ENCODE measurements at places on chromosomes 13 and 19.
A peak's percentile ranks its signal among the peaks of the same experiment; 100 is the strongest.

DNA sequence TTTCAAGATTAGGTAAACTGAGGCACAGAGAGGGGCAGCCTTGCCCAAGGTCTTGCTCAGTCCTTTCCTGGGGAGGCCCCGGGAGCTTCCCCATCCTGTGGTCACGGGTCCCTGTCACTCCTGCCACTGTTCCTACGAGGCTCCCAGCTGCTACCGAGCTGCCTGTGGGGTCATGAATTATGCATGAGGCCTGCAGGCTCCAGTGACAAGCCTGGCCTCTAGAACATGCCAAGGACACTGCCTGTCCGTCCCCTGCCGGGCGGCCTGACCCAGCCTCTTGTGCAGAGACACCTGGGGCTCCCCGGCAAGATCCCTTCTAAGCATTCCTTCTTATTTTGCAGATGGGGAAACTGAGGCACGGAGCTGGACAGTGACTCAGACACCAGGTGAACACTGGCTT lies 2.7 kb downstream of the FCHO1 start:
- DNase-seq = no peak

GRCh38 chr19:3818466-3818865 lies 32.3 kb upstream of the MATK start:
- no peak for DNase-seq

DNA sequence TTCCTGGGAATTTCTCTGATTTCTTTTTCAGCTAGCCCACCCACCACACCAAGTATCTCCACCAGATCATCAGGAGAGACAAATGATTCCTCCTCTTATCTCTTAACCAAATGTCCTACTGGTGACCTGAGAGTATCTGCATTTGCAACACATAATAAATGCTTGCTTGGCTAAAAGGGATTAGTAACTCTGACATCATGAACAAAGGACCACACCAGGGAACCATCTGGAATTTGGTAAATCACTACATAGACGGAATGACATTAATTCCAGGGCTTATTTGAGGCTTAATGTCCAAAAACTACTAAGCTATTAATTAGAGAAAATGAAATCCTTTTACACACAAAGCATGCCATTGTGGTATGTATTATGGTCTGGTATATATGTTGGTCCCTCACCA lies 139.0 kb downstream of the RAP2A start:
- no peak for DNase-seq

GRCh38 chr19:39403331-39404312 lies 3.0 kb upstream of the ZFP36 start:
- peak; percentile 72 for DNase-seq

GRCh38 chr19:14081797-14082674 lies 3.5 kb downstream of the C19orf67 start:
- no peak for DNase-seq

- DNase-seq = no peak
Observed at GRCh38 chr13:37627428-37627827, 28.9 kb upstream of the POSTN start.

DNA sequence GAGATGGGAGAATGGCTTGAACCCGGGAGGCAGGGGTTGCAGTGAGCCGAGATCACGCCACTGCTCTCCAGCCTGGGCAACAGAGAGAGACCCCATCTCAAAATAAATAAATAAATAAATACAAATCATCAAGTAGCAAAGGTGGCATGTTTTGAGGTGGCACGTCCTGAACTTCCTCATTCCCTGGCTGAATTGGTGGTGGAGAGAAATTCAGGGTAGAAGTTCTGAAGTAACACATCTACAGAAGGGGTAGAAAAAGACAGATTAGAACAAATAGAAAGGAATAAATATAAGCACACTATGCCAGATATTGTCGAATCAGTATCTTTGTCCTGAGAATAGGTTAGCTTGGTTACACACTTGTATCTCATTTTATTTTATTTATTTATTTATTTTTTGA lies 6.3 kb downstream of the IFI30 start:
- peak; percentile 36 for DNase-seq

DNA sequence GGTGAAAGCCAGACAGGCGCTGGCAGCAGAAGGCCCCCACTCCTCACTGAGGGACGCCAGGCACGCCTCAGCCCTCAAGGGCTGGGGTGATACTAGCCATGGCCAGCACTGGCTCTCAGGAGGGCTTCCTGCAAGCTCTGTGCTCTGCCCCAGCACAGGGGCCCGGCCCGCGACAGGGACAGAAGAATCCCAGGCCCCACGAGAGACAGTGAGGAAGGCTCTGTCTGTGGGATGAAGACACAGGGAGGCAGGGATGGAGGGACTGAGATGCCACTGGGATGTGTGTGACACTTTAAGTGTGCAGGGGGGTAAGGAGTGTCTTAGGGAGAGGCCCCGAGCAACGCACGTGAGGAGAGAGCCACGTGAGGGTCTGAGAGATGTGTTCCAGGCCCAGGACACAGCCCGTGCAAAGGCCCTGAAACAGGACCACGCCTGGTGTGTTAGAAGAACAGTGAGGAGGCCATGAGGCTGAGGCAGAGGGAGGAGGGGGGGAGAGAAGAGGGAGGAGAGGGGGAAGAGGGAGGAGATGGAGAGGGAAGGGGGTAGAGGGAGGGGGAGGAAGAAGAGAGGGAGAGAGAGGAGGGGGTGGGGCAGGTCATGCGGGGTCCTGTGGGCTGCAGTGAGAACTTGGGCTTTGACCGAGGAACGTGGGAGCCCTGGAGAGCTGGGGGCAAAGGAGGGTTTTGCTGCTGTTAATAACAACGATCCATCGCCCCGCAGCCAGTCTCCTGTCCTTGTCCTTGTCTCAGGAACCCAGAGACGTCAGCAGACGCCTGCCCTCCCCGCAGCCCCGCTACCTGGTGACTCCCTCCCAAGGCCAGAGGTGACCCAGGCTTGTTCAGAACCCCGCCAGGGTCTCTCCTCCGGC lies 7.2 kb downstream of the RPL36 start:
- DNase-seq = peak; percentile 37

DNA sequence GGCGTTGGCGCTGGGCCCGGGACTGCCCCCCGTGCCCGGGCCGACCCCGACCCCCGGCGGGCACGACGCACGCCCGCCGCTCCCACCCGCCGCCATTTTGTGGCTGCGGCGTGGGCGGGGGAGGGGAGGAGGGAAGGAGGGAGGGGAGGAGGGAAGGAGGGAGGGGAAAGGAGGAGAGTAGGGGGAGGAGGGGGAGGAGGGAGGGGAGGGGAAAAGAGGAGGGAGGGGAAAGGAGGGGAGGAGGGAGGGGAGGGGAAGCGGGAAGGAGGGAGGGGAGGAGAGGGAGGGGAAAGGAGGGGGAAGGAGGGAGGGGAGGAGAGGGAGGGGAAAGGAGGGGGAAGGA lies at the start of gene BTBD2:
BTBD2 (minus strand) TSS at position 107 of the 343 bp plus-strand sequence; CDS start at position 96, 11 bp downstream.
- peak; percentile 50 for DNase-seq

GRCh38 chr19:31226151-31226935 lies 122.9 kb downstream of the TSHZ3 start:
- no peak for DNase-seq

- DNase-seq = no peak
Observed at GRCh38 chr19:41595890-41596280, 19.9 kb downstream of the CEACAM21 start.

- no peak for DNase-seq
Observed at GRCh38 chr19:41668315-41668714, 19.8 kb downstream of the CEACAM7 start.

DNA sequence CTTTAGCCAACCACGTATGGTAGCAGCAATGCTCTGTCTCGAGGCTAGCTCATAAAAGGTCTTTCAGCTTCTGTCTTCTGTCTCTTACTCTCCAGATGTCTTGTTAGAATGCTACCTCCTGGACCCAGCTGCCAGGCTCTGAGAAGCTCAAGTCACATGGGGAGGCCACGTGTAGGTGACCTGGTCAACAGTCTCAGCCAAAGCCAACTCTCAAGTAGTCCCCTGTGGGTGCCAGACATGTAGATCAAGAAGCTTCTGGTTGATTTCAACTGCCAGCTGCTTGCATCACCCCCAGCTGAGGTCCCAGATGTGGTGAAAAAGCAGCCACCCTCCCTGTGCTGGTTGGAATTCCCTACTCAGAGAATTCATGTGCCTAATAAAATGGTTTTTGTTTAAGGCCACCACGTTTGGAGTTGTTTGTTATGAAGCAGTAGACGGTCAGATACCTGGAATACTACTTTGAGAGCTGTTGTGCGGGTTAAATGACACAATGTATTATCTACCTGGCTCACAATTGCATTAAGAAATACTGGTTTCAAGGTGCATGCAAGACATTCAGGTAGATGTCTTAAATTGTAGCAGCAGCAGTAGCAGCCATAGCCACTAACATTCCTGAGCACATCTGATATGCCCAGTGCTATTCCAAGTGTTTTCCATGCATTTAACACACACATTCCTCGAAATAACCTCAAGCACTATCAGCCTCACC lies 131.0 kb upstream of the RFC3 start:
- no peak for DNase-seq

DNA sequence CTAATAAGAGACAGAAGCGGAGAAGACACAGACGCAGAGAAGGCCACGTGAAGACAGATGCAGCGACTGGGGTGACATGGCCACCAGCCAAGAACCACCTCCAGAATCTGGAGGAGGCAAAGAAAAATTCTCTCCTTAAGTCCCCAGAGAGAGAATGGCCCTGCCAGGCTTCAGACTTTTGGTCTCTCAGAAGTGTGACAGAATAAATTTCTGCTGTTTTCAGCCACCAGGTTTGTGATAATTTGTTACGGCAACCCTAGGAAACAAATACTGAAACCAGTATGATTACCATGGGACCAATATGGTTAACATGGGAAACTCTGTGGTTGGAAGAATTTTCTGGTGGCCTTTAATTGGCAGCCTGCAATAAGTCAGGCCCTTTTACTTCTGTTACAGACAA lies 63.9 kb upstream of the DOCK9 start:
- DNase-seq = no peak

DNA sequence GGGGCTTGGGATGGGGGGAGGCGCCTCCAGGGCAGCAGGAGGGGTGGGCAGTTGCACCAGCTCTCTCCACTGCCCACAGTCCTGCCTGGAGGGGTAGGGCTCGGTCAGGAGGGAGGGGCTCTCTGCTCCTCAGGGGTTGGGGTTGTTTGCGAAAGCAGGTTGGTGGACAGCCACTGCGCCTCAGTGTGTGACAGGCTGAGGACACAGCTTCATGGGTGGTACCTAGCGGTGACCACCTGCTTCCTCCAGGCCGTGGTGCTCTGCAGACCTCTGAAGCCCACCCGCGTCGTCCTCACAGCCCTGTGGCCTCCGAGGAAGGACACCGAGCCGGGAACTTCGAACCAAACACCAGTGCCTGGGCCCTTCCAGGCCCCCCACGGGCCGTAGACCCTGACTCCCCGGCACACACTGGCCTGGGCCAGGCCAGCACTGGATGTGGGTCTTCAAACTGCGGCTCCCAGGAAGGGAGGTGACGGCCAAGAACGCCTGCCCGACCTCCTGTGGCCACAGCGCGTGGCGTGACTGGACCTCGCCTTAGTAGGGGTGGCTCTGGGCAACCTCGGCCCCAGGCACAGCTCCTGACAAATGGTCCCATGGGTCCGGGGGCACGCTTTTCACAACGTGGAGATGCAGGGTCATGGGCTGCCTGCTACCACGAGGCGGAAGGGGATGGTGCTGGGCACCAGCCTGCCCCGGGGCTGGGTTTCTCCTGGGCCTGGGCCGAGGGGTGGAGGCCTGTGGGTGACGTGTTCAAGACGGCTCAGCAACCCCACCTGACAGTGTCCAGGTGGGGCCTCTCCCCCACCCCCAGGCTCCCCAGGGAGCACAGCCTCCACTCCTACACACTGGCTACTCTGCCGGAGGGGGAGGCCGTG lies 173.2 kb downstream of the KDM4B start:
- DNase-seq = no peak
